CD4-positive, alpha-beta T cell treated with Interleukin-17A for 4 hours (primary cell): ENCODE measurements at places on chromosomes 11 and 22.
A peak's percentile ranks its signal among the peaks of the same experiment; 100 is the strongest.

DNA sequence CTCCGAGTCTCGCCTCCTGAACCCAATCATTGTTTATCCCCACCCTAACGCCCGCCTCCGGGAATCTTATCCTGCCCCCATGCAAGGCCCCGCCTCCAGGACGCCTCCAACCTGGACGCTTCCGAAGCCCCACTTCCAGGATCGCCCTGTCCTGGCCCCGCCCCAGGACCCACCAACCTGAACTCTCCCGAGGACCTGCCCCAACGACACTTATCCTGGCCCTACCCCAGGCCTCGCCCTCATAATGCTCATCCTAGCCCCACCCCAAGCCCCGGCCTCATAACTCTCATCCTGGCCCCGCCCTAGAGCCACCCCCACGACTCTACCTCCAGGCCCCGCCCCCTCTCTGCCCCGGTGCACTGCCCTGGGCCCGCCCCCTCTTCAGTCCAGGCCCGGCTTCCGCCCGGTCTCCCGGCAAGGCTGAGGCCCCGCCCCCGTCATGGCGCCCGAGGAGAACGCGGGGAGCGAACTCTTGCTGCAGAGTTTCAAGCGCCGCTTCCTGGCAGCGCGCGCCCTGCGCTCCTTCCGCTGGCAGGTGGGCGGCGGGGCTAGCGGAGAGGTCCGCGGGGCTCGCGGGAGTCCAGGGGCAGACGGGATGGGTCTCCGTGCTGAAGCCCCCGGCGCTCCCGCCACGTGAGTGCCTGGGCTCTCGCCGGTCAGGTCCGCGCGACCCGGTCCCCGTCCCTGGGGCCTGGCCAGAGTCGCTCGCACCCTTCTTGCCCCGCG is 45.7 kb upstream of the DEFB108B start:
- peak; percentile 96 for DNase-seq

- no peak for DNase-seq
These were observed 19.5 kb downstream of the LHFPL7 start for GRCh38 chr22:24926849-24927579.

GRCh38 chr11:64060861-64061444 is 25.2 kb downstream of the FLRT1 start:
- DNase-seq, result peak; percentile 64

- DNase-seq, result no peak
These were observed 1.9 kb downstream of the MS4A1 start for GRCh38 chr11:60457576-60457975.

DNA sequence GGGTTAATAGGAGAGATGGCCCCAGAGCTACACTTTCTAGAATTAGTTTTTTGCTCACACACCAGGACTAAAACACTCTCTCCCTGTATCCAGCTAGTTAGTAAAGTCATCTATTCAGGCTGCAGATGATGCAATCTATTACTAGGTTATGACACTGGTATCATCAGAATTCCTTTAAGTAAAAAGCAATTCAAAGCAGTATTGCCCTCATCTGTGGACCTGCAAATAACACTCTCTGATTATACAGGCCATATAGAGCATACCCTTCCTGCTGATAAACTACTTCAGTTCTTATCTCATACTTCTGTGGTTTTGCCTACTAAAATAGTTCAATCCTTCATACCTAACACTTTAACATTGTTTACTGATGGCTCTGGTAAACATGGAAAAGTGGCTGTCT is 13.5 kb upstream of the MTMR2 start:
- DNase-seq, result no peak
